Activated CD4-positive, CD25-positive, alpha-beta regulatory T cell (primary cell): ENCODE measurements at places on chromosomes 13 and 19.

DNA sequence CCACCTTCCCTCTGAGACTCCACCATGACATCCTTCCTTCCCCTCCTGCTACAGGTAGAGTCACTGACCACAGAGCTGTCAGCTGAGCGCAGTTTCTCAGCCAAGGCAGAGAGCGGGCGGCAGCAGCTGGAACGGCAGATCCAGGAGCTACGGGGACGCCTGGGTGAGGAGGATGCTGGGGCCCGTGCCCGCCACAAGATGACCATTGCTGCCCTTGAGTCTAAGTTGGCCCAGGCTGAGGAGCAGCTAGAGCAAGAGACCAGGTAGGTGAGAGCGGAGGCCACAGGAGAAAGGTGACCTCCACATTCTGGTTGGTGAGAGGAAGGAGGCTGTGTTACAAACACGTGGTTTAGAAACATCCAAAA lies 27.6 kb downstream of the KCNC3 start:
- DNase-seq, result no peak

DNA sequence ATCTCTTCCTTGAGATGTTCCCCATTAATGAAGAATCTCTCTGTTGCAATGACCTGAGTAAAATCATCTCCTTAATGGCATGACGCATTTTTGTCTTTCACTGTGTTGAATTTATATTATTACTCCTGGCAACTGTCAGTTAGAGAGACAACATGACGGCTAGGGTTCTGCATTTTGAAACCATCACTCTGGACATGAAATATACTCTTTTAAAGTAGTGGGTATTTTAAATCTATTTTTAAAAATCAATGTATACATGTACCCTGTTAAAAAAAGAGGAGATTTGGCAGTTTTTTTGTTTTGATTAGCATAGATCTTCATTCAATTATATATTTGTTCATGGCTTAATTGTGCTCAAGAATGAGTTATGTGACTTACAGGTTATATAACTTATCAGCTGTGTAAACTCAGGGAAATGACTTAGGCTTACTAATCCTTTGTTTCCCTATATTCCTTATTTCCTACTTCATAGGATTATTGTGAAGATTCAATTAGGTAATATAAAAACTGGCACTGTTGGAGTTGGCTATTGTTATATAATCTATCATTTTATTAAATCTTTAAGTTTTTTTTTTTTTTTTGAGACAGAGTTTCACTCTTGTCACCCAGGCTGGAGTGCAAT lies 632.0 kb upstream of the SPRY2 start:
- DNase-seq, result no peak

DNA sequence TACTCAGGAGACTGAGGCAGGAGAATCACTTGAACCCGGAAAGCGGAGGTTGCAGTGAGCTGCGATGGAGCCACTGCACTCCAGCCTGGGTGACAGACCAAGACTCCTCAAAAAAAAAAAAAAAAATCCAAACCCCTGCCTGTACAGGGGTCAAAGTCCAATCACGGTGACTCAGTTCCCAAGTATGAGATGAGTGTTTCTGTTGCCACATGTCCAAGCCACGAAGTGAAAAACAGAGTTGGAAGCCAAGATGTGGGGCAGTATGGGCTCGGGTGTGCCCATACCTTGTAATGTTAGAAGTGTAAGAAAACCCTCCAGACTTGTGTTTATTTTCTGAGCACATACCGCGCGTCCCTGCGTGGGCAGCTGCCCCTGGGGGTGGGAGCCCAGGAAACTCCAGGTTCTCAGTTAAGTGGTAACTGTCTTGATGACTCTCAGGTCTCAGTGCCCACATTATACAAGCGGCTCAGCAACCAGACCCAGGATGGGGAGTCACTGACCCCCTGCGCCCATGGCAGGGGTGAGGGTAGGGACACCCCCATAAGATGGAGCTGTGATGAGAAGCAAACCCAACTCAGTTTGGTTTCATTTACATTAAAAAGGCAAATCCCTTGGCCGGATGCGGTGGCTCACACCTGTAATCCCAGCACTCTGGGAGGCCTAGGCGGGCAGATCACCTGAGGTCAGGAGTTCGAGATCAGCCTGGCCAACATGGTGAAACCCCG lies 1.2 kb upstream of the GPX4 start:
- peak; percentile 30 for DNase-seq

DNA sequence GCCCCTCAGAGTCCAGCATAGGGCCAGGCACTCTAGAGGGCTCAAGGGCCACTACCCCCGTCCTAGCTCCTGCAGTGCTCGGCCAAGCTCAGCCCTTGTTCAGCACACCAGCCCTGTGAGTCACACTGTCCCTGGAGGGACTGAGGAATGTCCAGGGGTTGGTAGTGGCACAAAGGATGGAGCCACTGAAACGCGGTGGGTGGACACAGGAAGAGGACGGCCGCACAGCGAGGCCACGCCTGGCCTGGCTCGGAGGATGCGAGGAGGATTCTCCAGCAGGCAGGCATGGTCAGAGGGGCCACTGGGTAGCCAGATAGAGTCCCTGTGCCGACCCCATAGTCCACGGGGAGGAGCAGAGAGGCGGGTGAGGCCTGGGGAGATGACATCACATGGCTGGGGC lies 45.7 kb downstream of the C1QTNF9 start:
- DNase-seq, result no peak

DNA sequence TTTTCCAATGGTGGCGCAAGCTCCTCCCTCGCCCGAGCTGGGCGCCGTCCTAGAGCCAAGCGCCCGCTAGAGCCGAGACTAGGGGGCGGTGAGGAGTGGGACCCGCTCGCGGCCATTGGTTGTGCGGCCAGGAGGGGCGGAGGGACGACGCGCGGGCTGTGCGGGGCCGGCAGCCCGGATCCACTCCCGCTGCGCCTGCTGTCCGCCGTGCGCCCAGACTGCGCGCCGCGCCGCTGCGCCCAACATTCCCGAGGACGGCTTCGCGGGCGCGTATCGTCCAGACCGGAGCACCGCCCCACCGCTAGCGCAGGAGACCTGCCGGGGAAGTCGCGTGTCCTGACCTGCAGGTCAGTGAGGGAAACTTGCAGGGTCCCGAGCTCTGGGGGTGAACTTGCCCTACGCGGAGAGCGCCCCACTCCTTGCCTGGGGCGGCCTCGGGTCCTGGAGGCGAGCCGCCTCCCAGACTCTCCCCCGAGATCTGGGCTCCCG lies at the start of gene SERTM1:
SERTM1 (plus strand) TSS at position 183 of the 489 bp plus-strand sequence. CDS start 21,059 bp downstream, outside the sequence.
- DNase-seq, result no peak

- no peak for DNase-seq
These were observed 148.5 kb downstream of the GPC5 start for GRCh38 chr13:91546900-91547299.

- no peak for DNase-seq
These were observed 737 bp downstream of the XRCC1 start for GRCh38 chr19:43574424-43575155.

GRCh38 chr13:46146898-46147297 lies 35.1 kb downstream of the LCP1 start:
- no peak for DNase-seq
